ENCODE measurements at places on chromosomes 2 and 18. TPM values are rescaled to one million over a fixed set of nuclear protein-coding genes. Genes with fewer than 3 reads are reported as not detected.

Gene ASIC4
- total RNA-seq = 0.99 TPM

DNA sequence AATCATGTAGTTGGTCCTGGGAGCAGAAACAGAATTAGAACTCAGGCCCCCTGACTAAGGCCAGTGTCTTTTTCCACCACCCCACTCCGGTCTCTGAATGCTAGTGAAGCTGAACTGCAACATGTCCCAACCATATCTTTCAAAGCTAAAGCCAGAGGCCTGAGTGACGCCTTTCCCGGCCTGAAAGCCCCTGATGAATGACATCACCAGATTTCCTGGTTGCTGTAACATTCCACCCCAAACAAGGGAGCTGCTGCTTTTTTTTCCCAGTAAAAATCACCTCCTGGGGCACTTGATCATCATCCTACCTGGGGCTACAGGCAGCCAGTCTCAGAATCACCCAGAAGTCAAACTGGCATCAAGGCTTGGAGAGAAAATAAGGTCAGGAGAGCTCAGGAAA, 162.7 kb downstream of the ARL4C start:
- DNase-seq = no peak
- H3K27me3 ChIP-seq = no peaks in the 10 kb centered on the region
- no peak overlapping the region for H3K4me3 ChIP-seq
- H3K36me3 ChIP-seq = no peaks in the 10 kb centered on the region
- H3K4me1 ChIP-seq = peaks cover 29% of the 10 kb centered on the region
- peak overlapping the region; percentile 73 for H3K27ac ChIP-seq

Gene SKA1
- total RNA-seq = 14.0 TPM

DNA sequence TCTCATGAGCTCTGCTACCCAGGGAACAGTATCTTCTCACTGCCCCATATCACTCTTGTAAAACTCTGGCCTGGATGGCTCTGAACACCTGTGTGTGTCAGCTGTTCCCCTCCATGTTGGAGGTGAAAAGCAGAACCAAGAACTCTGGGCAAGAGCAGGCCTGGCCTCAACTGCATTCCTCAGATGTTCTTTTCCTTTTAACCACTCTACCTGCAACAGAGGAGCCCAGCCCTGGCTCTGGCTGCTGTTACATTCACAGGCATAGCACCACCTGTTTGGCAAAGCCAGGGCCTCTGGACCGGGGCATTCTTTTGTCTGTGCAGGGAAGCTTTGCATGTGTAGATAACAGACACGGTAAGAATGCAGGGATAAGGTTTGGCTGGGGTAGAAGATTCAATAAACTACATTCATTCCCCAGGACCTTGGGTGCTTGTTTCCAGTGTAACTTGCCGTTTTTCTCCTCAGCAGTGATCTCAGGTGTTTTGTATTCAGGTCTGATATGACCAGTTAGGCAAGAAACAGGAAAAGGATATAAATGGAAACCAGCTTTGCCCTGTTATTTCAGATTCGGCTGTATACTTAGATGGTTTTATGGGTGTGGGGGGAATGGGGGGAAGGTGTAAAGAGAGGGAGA, 95.1 kb downstream of the SPTBN1 start:
- no peak for DNase-seq
- peaks cover 4% of the 10 kb centered on the region for H3K36me3 ChIP-seq
- peak overlapping the region; percentile 46 for H3K4me3 ChIP-seq
- H3K27ac ChIP-seq = peak overlapping the region; percentile 92

DNA sequence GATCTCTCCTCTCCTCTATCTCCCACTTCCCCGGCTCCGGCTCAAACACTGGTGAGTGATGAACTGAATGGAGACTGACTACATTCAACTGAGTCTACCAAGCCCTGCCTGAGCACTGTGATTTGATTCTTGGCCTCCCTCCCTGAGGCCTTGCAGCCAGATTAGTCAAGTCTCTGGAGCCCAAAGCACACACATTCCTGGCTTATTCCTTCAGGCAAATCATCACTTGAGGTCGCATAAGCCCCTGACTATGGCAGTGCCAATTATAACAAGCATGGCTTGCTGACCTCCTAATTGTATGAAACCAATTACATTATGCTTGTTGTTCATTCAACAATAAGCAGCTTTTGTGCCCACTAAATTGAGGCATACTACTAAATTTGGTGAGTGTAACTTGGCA, 34.6 kb downstream of the EFEMP1 start:
- no peak overlapping the region for H3K4me3 ChIP-seq
- H3K36me3 ChIP-seq = peaks cover 7% of the 10 kb centered on the region
- no peak for DNase-seq
- no peaks in the 10 kb centered on the region for H3K27me3 ChIP-seq
- H3K4me1 ChIP-seq = peaks cover 22% of the 10 kb centered on the region

All from type B pancreatic cell (in vitro differentiated cells).